HAP-1 (cell line): ENCODE measurements at places on chromosomes 4 and X.
A peak's percentile ranks its signal among the peaks of the same experiment; 100 is the strongest.

DNA sequence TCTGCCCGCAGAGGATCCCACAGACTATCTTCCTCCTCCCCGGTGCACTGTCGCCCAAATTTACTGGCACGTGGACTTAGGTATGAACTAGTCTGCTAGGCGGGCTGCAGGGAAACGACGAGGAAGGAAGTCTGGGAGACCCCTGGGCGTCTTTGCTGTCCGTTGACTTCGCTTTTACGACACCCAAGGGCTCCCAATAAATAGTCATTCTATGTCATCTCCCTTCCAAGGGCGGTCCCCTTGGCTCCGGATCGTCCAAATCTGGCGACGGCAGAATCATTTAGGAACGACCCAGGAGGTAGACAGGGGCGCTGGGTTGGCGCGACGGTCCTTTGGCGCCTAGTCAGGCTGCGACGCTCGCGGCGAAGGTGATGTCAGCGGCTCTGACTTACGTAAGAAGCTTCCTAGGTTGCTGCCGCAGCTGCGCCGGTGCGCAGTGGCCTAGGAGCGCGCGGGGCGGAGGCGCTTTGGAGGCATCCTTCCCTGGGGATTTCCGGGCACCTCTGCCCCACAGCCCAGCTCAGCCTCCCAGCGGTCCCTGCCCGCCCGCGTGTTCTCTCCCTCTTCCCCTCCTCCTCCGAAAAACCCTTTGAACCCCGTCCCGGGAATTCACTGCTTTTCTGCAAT is 2.2 kb downstream of the NHS start:
- DNase-seq = peak; percentile 21

GRCh38 chrX:9988762-9989161 is 21.6 kb downstream of the CLDN34 start:
- DNase-seq = no peak

DNA sequence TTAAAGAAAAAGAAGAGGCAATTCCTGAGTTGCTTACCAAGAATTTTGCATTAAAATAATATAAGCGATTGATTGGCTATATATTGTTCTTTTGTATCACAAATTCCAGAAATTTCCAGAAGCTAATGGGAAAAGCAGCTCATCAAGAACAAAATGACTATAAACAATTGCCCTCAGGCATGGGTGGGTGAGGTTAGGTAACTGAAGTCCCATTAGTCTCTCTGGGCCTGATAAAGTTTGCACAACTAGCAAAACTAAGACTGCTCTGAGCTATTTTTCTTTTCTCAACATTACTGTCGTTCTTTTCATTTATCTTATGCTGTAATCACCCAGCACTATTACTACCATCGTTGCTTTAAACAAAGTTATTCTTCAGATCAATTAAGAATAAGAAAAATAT is 19.2 kb upstream of the BLTP1 start:
- no peak for DNase-seq

GRCh38 chr4:40455340-40455902 is 120.3 kb downstream of the CHRNA9 start:
- no peak for DNase-seq

DNA sequence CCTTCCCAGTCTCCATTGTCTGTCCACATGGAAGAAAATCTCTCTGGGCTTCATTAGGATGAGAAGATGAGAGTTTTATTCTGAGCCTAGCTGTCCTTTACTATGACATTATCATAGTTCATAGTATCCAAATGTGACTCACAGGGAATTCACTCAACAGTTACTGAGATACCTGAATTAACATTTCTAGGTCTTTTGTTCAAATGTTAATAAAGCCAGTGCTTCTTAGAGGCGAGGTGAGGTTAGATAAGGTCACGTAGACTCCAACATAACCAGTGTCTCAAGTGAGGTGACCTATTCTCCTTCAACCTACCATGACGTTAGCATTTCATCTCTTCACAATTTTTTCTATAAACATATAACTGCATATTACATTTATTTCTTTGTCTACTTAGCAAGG is 67.2 kb downstream of the PALLD start:
- DNase-seq = peak; percentile 63

- no peak for DNase-seq
These were observed 144.3 kb downstream of the NWD2 start for GRCh38 chr4:37388681-37389365.

- no peak for DNase-seq
These were observed 197.0 kb downstream of the CAMK2D start for GRCh38 chr4:113564493-113564892.

DNA sequence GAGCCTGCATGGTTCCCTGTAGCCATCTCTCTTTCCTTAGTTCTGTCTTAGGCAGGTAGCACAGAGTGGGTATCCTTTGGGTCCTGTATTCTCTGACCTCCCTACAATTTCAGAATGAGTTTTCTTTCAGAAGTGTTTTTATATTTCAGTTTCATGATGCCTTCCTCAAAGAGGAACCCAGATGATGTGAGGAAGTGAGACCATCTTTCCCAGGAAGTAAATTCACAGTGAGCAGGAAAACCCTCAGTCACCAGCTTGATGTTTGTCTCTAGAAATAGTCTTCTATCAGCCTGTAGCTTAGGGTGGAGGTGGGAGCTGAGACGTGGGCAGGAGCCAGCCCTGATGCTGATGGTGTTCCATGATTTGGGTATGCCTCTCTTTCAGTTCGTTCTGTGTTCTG is 16.9 kb downstream of the PLAC1 start:
- DNase-seq = no peak

DNA sequence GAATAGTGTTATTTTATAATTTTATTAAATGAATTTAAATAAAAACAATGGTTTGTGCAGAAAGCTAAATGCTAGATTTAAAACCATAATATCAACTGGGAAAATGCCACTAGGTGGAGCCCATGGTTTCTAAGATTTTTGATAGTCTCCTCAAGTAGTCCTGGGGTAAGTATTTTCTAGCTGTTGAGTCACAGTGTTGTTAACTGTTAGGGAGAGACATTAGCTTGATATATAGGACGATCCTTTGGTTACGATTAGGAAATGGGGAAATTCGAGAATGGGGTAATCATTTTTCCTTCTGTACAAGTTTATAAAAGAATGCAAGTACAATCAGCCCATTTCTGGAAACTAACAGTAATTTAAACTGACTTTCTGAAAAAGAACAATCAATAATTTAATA is 378.4 kb downstream of the ANKRD50 start:
- DNase-seq = peak; percentile 61

- DNase-seq = no peak
These were observed 261.6 kb downstream of the EVC2 start for GRCh38 chr4:5446595-5447226.

GRCh38 chrX:153657161-153657560 is 10.2 kb downstream of the DUSP9 start:
- no peak for DNase-seq

DNA sequence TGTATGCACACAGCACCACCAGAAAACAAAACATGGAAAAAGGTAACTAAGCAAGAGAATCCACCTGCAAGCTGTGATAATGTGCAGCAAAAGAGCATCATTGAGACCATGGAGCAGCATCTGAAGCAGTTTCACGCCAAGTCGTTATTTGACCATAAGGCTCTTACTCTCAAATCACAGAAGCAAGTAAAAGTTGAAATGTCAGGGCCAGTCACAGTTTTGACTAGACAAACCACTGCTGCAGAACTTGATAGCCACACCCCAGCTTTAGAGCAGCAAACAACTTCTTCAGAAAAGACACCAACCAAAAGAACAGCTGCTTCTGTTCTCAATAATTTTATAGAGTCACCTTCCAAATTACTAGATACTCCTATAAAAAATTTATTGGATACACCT is 90.2 kb downstream of the TET2 start:
- DNase-seq = no peak

DNA sequence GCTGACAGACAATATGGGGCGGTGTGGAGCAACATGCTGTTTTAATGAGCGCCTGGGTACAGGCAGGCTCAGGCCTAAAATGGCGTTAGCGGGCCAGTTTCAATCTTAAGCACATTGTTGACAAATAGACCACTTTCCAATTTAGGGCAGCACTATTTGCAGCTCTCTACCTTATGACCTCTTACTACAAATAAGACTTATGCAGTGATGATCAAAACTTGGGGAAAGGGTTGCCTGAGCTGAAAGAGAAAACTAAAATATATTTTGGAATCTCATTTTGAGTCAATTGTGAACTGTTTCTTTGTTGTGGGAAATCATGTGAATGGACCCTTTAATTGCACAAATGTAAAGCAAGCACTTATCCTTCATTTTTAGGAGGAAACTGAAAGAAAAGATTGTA is 25.5 kb upstream of the GPAT3 start:
- no peak for DNase-seq

DNA sequence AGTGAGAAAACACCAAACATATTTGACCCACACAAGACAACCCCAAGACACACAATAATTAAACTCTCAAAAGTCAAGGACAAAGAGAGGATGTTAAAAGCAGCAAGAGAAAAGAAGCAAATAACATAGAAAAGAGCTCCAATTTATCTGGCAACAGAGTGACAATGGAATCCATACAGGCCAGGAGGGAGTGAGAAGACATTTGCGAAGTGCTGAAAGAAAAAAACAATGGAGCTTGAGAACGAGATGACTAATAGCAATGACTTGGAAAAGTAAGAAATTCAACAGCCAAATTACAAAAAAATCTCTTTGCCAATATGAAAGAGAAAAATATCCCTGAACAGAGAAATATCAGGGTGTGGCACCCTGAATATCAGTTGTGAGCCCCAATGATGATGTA is 61.6 kb downstream of the MAD2L1 start:
- no peak for DNase-seq

GRCh38 chr4:133154725-133155124 is 5.6 kb downstream of the PCDH10 start:
- peak; percentile 62 for DNase-seq

GRCh38 chrX:66717926-66718325 is 79.0 kb upstream of the EDA2R start:
- DNase-seq = no peak

GRCh38 chrX:129679901-129680300 is 25.1 kb upstream of the APLN start:
- DNase-seq = no peak

GRCh38 chrX:112614640-112615039 is 65.1 kb downstream of the LHFPL1 start:
- peak; percentile 74 for DNase-seq

DNA sequence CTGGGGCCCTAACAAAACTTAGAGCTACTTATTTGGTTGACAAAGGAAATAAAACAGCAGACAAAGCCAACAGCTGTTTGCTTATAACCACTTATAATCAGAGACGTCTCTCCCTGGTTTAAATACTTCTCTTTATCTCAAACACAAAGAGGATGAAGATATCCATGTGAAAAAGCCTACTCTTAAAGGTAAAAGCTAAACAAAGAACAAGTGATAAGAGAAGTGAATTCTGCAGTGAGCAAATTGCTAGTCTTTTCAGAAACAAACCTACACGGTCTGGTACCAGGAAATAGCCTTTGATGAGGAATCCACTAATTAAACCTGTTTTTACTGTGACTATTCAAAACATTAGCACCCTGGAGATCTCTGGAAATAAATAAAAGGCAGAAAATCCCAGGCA is 46.7 kb downstream of the GRIA3 start:
- DNase-seq = no peak

DNA sequence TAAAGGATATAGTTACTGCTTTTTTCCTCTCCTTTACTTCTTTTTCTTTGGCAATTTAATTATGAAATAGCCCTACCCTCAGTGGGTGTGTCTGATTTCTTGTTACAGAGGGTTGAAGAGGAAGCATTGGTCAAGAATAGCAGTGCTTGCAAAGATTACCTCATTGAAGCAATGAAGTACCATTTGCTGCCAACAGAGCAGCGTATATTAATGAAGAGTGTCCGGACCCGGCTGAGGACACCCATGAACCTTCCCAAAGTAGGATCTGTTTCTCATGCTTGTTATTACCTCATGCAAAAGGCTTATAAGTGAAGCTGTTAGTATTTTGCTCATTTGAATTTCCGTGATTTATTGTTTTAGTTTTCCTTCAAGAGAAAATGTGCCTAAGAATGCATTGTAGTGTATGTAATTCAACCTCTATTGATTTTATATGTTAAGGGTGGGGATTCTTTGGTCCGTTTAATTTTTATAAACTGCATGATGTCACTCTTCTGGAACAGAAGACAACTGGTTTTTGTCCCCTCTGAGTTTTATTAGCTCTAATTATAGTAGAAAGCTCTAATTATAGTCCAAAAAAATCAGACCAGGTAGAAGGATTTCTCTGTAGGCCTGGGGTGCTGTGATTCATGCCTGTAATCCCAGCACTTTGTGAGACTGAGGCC is 27.9 kb upstream of the MSMO1 start:
- DNase-seq = no peak

GRCh38 chr4:21469438-21470300 is 478.9 kb downstream of the KCNIP4 start:
- DNase-seq = no peak

GRCh38 chr4:123744664-123745290 is 348.2 kb downstream of the SPRY1 start:
- no peak for DNase-seq

- peak; percentile 7 for DNase-seq
These were observed 33.5 kb upstream of the RASSF6 start for GRCh38 chr4:73653695-73654106.

GRCh38 chrX:8244301-8244700 is 73.2 kb upstream of the VCX2 start:
- DNase-seq = no peak

GRCh38 chr4:77074981-77075855 is 571 bp downstream of the CCNI start:
- DNase-seq = peak; percentile 61

DNA sequence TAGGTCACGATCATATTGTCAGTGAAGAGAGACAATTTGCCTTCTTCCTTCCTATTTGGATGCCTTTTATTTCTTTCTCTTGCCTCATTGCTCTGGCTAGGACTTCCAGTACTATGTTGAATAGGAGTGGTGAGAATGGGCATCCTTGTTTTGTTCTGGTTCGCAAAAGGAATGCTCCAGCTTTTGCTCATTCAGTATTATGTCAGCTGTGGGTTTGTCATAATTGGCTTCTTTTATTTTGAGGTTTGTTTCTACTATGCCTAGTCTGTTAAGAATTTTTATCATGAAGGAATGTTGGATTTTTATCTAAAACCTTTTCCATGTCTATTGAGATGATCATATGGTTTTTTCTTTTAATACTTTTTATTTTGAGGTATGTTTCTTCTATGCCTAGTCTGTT is 152.3 kb upstream of the MAD2L1 start:
- DNase-seq = no peak

DNA sequence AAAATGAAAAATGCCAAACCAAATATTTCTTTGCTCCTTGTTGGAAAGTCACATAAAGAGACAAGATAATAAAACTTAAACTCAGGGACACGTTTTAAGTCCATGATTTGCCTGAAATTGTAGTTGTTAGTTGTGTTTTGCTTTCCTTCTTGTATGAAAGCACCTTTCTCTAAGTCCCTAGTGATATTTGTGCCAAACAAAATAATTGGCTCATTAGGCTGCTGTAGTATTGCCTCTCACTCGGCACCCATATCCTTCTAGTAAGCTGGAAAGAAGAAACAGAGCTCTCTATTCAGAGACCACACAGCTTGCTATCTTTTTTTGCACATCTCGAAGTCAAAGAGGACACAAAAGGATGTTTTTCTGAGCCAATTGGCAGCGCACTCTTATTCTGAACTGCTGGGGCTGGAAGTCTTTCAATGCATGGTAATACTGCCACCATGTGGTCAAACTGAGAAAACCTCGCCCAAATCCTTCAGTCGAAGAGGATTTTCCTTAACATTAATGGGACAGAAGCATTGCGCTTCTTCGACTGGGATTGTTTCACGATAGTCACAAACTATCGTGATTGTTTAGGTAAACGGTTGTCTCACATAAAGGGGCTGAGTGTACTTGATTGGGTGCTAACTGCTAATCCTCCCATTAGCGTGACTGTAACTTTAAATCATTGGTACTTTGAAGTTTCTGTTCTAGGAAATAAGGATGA is 571.9 kb upstream of the LCORL start:
- DNase-seq = peak; percentile 64

GRCh38 chr4:152691761-152692160 is 12.0 kb upstream of the TMEM154 start:
- DNase-seq = no peak
